CD4-positive, alpha-beta T cell treated with Interleukin-12 subunit alpha and Interleukin-12 subunit beta, for 1 hour (primary cell): ENCODE measurements at places on chromosomes 11 and 22.

DNA sequence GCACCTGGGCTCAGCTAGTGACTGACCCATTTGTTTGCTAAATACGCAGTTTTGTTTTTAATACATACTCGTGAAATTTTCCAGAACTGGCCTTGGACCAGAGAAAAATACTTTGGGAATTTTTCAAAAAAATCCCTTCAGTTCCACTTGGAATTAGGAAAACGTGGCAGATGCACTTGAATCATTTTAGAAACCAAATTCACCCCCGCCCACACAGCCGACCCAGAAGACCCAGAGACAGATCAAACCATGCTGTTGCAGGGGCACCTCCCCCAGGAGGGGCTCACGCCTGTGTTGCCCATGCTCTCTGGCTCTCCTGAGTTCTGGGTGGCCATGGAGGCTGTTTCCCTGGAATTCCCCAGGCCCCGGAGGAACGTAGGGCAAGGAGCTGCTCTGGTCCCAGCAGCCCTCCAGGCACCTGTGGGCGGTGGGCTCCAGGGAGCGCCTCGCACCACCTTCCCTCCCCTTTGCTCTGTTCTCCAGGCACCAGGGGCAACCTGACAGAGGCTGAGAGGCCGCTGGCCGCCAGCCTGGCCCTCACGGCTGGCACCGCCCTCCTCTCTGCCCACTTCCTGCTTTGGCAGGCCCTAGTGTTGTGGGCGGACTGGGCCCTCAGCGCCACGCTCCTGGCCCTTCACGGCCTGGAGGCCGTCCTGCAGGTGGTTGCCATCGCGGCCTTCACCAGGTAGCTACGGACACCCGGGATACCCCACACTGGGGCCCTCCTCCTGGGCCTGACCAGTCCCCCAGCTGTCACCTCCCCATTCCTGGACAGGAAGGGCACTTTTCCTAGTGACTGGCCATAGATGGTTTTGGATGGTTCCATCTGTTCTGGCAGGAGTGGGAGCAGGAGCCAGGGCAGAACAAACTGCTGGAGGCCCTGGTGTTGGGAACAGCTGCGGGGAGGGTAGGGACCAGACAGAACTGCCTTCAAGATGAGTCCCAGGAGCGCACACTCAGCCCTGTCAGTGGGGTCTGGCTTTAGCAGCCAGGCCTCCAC, 3.3 kb upstream of the EPS8L2 start:
- DNase-seq, result no peak

DNA sequence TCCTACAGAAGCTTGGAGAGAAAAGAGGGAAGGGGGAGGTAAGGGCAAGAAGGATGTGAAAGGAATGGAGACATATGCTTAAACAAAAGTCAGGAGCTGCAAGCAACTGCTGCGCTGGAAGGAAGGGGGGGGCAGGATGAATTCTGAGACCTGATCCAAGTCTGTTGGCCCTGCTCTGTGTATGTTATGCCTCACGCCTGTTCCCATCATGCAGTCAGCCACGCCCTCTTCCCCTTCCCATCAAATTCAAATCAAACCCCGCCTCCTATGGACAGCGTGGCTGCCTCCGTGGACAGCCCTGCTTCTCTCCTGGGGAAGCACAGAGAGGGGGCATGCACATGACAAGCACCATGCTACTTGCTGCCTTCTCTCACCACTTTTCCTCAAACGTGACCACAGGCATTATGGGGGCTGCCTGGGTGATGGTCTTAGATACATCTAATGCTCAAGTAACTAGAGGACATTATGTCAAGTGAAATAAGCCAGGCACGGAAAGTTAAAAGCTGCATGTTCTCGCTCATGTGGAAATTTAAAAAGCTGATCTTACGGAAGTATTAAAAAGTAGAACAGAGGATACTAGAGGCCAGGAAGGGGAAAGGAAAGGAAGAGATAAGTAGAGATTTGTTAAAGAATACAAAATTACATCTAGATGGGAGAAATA, 45.8 kb upstream of the CYP2D6 start:
- no peak for DNase-seq

DNA sequence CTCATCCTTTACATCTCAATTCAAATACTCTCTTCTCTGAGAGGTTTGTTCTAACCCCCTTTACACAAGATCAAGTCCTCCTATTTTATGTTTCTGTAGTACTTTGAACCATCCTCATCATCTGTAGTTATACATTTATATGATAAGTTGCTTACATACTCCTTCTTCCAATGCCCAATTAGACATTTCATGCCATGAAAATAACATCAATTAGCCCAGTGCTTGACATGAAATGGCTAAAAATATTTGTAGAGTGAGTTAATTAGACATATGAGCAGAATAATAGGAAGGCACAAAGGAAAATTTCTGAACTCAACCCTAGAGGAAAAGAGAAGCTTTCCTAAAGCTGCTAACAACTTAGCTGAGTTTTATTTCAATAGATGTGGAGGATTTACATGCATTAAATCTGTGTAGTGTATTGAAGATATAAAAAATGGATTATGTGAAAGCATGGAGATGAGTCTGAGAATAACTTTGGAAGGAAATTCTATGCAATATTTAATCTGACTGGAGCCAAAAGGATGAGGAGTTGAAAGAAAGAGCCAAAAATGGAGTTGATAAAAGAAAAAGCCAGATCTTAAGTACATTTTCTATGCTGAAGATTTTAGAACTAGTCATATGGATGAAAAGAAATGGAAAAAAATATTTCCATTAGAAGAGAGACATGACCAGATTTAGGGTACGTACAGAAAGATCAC, at the start of gene OR56A1:
TSS of gene OR56A1 (minus strand) at position 51 of the 698 bp plus-strand sequence. CDS start 3,066 bp downstream, outside the sequence.
- no peak for DNase-seq

DNA sequence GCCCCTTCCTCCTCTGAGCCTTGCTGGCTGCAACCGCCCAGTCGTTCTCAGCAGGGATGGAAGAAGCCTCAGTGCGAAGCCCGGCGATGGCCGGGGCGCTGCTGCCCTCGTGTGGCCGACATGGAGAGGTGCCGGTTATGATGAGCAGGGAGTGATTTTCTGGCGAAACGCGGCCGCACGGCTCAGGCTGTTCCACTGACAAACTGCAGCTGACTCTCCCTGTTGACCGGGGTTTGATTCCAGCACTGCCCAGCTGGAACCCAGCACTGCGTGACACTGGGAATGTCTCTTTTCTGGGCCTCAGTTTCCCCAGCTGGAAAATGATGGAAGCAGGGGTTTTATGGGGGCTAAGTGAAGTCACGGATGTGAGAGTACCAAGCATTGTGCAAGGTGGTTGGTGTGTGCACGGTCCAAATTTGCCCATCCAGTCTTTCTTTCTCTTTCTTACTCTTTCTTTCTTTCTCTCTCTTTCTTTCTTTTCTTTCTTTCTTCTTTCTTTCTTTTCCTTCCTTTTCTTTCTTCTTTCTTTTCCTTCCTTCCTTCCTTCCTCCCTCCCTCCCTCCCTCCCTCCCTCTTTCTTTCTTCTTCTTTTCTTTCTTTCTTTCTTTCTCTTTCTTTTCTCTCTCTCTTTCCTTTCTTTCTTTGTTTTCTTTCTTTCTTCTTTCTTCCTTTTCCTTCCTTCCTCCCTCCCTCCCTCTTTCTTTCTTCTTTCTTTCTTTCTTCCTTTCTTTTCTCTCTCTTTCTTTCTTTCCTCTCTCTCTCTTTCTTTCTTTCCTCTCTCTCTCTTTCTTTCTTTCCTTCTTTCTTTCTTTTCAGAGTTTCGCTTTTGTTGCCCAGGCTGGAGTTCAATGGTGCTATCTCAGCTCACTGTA, 25.8 kb upstream of the MPPED1 start:
- DNase-seq, result peak; percentile 78

- DNase-seq, result peak; percentile 30
These were observed at the start of gene SPON1 for GRCh38 chr11:13962562-13963168. Gene SPON1, plus strand, starts transcription at chr11:13962723. Its CDS starts 182 bp downstream, at chr11:13962905.

DNA sequence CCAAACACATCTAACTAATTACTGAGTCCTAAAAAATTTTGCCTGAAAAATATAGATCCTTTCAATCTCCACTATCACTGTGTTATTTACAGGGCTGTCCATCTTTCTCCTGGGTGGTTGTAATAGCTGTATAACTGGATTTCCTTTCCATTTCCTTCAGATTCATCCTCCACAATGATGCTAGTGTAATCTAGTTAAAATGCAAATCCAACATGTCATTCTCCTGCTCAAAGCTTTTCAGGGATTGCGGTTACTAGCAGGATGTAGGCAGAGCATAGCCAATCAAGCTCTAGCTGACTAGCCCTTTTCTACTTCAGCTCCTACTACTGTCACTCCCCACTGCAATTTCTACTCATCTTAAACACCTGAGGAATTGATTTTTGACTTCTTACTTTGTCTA, 283.0 kb downstream of the RAB38 start:
- DNase-seq, result no peak

DNA sequence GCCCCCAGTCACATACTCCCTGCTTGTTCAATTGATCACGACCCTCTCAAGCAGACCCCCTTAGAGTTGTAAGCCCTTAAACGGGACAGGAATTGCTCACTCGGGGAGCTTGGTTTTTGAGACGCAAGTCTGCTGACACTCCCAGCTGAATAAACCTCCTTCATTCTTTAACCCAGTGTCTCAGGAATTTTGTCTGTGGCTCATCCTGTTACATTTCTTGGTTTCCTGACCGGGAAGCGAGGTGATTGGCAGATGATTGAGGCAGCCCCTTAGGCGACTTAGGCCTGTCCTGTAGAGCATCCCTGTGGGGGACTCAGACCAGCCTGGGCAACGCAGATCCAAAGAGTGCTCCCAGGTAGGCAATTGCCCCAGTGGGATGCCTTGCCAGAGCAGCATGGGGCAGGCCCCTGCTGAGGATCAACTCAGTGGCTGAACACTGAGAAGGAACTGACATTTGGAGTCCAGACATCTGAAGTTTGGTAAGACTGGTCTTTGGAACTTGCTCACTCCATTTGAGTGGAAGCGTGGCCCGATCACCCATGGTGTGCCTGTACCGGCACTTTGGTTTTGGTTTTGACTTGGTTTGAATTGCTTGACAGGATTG, 51.5 kb downstream of the NEU3 start:
- DNase-seq, result no peak

GRCh38 chr11:122772945-122773344, 65.4 kb upstream of the CRTAM start:
- DNase-seq, result no peak

DNA sequence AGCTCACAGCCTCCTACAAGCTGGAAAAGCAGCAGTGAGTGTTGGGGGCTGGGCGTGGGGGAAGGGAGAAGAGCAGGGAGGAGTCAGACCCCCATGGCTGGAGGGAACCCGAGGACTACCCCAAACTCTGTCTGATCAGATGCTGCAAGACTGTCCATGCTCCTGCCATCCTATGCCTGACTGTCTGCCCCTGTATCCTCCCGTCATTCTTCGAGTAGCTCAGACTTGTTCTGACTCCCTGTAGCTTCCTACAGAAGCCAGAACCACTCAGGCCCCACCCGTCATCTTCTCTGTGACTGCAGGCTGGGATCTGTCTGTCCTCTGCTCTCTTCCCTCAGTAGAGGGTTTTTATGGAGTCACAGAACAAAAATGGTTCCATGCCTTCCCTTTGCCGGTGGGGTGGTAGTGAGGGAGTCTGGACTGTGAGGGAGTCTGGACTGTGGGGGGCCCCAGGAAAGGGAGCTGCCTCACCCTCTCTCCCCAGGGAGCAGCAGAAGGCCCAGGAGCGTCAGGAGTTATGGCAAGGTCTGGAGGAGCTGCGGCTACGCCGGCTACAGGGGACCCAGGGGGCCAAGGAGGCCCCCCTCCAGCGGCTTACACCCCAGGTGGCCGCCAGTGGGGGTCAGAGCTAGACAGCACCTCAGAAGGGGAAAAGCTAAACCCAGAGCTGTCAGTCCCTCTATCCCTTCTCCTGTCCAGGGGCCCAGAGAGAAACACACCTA, 2.3 kb downstream of the GPHA2 start:
- DNase-seq, result no peak

GRCh38 chr11:64764040-64764611, 4.4 kb upstream of the PYGM start:
- DNase-seq, result peak; percentile 76

DNA sequence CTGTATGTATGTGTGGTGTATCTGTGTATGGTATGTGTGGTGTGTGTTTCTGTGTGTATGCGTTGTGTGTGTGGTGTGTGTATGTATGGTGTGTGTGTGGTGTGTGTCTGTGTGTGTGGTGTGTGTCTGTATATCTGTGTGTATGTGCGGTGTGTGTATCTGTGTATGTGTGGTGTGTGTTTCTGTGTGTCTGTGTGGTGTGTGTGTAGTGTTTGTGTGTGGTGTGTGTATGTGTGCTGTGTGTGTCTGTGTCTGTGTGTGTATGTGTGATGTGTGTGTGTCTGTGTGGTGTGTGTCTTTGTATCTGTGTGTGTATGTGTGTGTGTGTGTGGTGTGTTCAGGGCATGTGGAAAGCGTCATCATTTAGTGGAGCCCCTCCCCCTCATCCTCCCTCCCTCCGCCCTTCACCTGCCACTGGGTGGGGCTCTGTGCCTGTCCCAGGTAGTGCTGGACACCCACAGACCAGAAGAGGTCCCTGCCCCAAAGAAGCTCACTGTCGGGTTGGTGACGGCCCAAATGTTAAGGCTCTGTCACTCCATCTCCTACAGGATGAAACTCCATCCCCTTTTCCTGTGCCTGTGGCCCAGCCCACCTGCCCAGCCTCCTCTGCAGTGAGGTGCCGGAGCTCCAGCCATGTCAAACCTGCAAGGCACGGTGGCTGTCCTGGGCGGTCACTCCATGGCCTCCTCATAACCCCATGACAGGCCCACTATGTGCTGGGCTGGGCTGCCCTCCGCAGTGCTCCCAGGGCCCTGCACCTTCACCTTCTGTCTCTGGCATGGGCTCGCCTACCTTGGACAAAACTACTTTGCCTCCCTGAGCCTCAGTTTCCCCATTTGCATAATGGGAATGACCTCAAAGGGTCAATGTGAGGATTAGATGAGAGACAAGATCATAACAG, 23.4 kb upstream of the SHISAL1 start:
- DNase-seq, result peak; percentile 4

GRCh38 chr22:43431808-43432554, 20.2 kb downstream of the MPPED1 start:
- no peak for DNase-seq

DNA sequence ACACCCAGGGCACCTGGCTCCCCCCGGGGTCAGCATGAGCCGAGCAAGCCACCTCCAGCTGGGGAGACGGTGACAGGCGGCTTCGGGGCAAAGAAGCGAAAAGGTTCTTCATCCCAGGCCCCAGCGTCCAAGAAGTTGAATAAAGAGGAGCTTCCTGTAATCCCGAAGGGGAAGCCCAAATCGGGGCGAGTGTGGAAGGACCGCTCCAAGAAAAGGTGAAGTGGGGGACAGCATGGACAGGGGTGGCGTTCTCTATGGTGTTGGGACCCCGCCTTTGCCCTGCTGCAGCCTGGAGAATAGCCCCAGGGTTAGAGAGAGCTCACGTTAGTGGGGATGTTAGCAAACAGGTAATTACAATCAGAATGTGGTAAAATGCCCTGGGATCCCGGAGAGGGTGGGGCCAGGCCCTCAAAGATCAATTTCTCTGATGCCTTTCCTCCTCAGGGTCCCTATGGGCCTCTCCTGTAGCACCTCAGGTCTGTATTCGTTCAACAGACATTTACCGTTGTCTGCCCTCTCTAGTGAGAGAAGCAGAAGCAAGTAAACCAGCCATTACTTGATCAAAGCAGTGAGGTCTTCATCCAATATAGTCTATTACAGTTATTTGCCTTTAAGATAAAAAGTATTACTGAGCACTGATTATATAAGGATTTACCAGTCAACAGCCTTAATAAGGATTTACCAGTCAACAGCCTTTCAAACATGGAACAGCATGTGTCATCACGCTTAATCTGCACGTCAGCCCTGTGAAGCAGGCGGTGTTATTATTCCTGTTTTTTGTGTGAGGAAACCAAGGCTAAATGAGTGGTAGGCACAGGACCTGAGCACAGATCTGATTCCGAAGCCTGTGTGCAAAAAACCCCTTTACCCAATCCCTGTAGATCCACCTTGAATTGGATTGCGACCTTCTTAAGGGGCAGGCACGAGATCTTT, 1.0 kb downstream of the CCDC86 start:
- DNase-seq, result no peak

- DNase-seq, result no peak
These were observed 294.4 kb downstream of the MN1 start for GRCh38 chr22:27507111-27507611.

GRCh38 chr11:47003180-47003877, 66.8 kb downstream of the CSTPP1 start:
- DNase-seq, result no peak
